ENCODE measurements at places on chromosomes 16 and 17.

- no peaks in the 10 kb centered on the region for H3K36me3 ChIP-seq
- no peaks in the 10 kb centered on the region for H3K27me3 ChIP-seq
- no peak for DNase-seq
- no peaks in the 10 kb centered on the region for H3K4me1 ChIP-seq
These were observed 68.7 kb downstream of the AIPL1 start for GRCh38 chr17:6366221-6366666.

- H3K4me1 ChIP-seq = no peaks in the 10 kb centered on the region
- no peaks in the 10 kb centered on the region for H3K36me3 ChIP-seq
- H3K27ac ChIP-seq = no peak overlapping the region
- no peak overlapping the region for H3K4me3 ChIP-seq
- DNase-seq = no peak
These were observed 90.8 kb downstream of the STX8 start for GRCh38 chr17:9484789-9485188.

GRCh38 chr17:67165201-67165600 is 79.8 kb downstream of the HELZ start:
- peak; percentile 19 for DNase-seq
- H3K4me3 ChIP-seq = no peak overlapping the region
- H3K27me3 ChIP-seq = no peaks in the 10 kb centered on the region
- no peak overlapping the region for H3K27ac ChIP-seq
- H3K4me1 ChIP-seq = peaks cover 12% of the 10 kb centered on the region
- H3K36me3 ChIP-seq = peaks cover 60% of the 10 kb centered on the region

- peak overlapping the region; percentile 36 for H3K27ac ChIP-seq
- H3K4me1 ChIP-seq = peaks cover 7% of the 10 kb centered on the region
- DNase-seq = no peak
- H3K27me3 ChIP-seq = no peaks in the 10 kb centered on the region
These were observed 23.1 kb downstream of the GPT2 start for GRCh38 chr16:46907061-46907774.

GRCh38 chr17:78729641-78730040 is 52.4 kb downstream of the CYTH1 start:
- H3K36me3 ChIP-seq = no peaks in the 10 kb centered on the region
- H3K4me3 ChIP-seq = no peak overlapping the region
- DNase-seq = no peak
- peaks cover 82% of the 10 kb centered on the region for H3K4me1 ChIP-seq
- no peaks in the 10 kb centered on the region for H3K27me3 ChIP-seq

All from psoas muscle (tissue), 8 donors.